ENCODE measurements at places on chromosomes 11 and 22.

- DNase-seq: no peak
Measured at GRCh38 chr11:1668911-1669473, 28.0 kb upstream of the KRTAP5-6 start.

DNA sequence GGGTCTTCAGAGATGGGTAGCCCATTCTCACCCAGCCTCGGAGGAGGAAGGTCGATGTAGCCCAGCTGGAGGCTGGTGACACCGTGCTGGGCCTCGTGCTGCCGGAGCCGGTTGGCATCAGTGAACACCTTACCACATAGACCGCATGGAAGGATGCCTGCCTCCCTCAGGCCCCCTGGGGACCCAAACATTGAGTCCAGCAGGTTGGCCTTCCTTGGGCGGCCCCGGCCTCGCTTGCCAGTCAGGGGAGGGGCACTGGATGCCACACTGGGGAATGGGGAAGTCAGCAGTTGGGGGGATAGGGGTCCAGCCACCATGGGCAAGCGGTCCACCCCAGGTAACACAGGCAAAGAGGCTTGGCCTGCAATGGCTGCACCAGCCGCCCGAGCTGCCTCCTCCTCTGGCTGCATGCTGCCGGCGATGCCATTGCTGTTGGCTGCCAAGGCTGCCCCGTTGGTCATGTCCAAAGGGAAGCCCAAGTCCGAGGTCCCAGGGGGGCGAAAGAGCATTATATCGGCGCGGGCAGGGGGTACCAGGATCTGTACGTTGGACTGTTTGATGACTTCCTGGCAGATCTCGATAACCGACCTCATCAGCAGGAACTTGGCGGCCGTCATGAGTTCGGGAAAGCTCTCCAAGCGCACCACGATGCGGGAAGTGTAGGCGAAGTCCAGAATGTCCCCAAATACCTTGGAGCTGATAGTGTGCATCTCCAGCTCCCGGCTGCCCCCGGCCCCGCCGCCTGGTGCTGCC lies 1.4 kb downstream of the PATZ1 start:
- no peak for DNase-seq

GRCh38 chr22:42283278-42284201 lies 13.1 kb upstream of the TCF20 start:
- DNase-seq: no peak

DNA sequence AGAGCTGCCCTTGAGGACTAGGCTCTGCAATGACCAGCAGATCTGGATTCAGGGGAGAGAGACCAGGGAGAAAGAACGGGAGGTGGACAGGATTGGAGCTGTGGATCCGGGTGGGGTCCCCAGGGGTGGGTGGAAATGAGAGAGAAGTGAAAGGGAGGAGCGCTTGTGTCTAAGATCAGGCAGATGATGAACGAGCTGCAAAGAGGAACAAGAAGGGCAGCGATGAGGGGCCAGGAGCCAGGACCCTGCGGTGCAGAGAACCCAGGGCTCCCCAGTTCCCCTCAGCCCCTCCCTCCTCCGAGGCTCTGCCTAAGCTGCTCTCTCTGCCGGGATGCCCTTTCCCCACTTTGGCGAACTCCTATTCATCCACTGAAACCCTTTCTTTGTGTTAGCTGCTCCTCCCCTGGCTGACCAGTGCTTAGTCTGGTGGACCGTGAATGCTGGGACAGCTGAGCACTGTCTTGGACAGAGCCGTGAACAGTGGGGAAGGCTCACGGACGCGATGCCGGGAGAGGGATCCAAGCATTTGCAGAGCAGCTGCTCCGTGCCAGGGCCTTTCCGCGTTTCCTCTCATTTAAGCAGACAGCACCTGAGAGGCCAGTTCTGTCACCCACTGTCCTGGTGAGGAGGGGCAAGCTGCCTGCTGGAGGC lies 35.9 kb downstream of the SHISAL1 start:
- no peak for DNase-seq

DNA sequence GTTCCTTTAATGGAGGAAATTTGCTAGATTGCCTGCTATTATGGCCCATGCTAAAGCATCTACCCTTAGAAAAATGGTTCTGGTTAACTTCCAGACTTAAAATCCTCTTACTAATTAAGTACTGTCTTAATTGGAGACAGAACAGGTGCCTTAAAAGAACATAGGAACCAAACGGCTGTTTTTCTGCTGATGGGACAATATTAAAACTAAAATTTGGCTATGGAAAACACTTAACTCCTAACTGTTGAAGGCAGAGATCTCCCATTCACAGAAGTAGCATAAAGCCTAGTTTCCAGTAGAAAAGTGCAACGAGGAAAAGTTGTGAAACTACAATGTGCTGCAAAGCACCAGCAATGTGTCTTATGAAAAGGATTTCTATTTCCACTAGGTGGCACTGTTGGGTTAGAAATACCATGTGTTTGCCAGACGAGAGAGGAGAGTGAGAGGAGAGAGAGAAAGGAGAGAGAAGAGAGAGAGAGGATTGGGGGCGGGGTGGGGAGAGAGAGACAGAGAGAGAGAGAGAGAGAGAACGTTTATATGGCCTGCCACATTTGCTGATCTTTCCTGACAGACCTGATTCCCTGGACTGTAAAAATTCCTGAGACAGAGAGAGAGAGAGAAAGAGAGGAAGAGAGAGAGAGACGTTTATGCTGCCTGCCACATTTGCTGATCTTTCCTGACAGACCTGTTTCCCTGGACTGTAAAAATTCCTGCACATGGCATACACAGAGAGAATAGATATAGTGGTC lies 51.5 kb downstream of the FAM181B start:
- no peak for DNase-seq

- DNase-seq: no peak
Measured at GRCh38 chr11:611001-611996, 4.5 kb downstream of the IRF7 start.

- no peak for DNase-seq
Measured at GRCh38 chr11:21489416-21490115, 703.3 kb upstream of the ANO5 start.

Measured in stimulated activated CD4-positive, alpha-beta T cell treated with anti-CD3 and anti-CD28 coated beads, TNF-alpha, amount 100 ng/mL, for 1 hour (primary cell).